ENCODE measurements at places on chromosomes 13 and 19.
A peak's percentile ranks its signal among the peaks of the same experiment; 100 is the strongest.

DNA sequence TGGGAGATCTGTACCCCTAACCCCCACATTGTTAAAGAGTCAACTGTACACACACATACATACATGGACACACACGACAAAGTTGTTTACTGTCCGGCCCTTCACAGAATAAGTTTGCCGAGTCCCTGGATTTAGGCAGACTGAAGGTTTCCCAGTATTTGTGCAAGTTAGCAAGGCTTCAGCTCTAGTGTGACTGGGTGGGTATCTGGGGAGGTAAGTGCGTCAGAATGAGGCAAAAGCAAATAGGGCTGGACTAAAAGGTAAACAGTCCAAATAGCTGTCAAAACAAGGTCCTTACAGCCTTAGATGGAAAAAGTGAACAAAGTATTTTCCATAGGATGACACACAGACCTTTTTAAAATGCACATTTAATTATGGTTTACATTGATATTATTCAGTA lies 228.4 kb upstream of the UFM1 start:
- H3K36me3 ChIP-seq: no peaks in the 10 kb centered on the region
- no peaks in the 10 kb centered on the region for H3K27me3 ChIP-seq
- no peak overlapping the region for H3K4me3 ChIP-seq
- no peak for DNase-seq
- H3K27ac ChIP-seq: no peak overlapping the region
- no peaks in the 10 kb centered on the region for H3K4me1 ChIP-seq

DNA sequence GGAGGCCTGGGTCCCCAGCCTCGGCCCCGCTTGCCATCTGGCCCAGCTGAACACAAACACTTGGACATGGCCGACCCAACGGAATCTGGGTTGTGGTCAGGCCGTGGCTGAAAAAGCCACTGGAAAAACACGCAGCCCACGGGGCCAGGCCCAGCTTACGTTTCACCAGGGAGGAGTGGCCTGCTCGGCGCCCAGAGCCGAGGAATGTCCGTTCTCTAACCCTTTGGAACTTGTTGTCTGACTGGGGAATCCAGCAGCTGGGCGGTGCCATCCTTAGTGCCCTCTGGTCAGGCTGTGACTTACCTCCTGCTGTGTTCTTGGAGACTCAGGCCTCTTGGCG lies 13.8 kb downstream of the CILP2 start:
- H3K27me3 ChIP-seq: no peaks in the 10 kb centered on the region
- H3K4me3 ChIP-seq: no peak overlapping the region

GRCh38 chr13:43792076-43792881 lies 5.5 kb upstream of the ENOX1 start:
- H3K36me3 ChIP-seq: no peaks in the 10 kb centered on the region
- DNase-seq: no peak
- H3K27ac ChIP-seq: no peak overlapping the region
- H3K4me3 ChIP-seq: no peak overlapping the region
- H3K4me1 ChIP-seq: peaks cover 2% of the 10 kb centered on the region

DNA sequence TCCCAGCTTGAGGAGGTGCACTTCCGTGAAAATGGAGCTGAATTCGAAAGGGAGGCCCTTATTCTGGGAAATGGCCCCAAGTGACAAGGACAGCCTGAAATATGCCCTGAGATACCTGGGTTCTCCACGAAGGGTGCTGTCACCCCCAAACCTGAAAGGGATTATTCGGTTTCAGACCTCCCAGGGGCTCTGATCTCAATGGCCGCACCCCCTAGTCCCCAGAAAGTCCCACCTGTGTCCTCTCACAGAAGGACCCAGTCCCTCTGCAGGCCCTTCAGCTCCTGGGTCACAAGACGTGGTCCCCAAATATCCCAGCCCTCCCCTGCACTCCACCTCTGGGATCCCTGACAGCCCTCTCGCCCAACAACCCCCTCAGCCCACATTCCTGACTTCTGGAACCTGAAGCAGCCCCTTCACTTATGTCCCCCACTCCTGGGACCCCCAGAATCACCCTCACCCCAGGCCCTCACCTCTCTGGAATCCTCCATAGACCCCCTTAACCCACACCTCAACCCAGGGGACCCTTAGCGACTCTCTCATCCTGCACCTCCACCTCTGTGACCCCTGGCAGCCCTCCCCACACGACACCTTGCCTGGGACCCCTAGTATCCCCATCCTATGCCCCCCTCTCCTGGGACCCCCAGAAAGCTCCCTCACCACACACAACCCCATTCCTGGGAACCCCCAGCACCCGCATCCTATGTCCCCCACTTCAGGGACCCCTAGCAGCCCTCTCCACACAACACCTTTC lies 606 bp downstream of the SYNGR4 start:
- H3K36me3 ChIP-seq: no peaks in the 10 kb centered on the region
- peaks cover 18% of the 10 kb centered on the region for H3K4me1 ChIP-seq
- DNase-seq: no peak

GRCh38 chr19:9566729-9567128 lies 17.6 kb downstream of the ZNF121 start:
- no peak overlapping the region for H3K27ac ChIP-seq
- H3K4me3 ChIP-seq: no peak overlapping the region
- H3K27me3 ChIP-seq: no peaks in the 10 kb centered on the region

- no peak for DNase-seq
- H3K4me3 ChIP-seq: no peak overlapping the region
- H3K4me1 ChIP-seq: peaks cover 30% of the 10 kb centered on the region
- H3K27ac ChIP-seq: no peak overlapping the region
These were observed 1.8 kb downstream of the ZNF460 start for GRCh38 chr19:57282011-57282643.

- H3K27ac ChIP-seq: peak overlapping the region; percentile 26
- H3K4me1 ChIP-seq: peaks cover 30% of the 10 kb centered on the region
- DNase-seq: peak; percentile 26
- peaks cover 52% of the 10 kb centered on the region for H3K36me3 ChIP-seq
- no peak overlapping the region for H3K4me3 ChIP-seq
These were observed 4.1 kb downstream of the POP4 start for GRCh38 chr19:29610213-29610573.

GRCh38 chr19:30699871-30700280 lies 327.7 kb downstream of the ZNF536 start:
- H3K4me1 ChIP-seq: no peaks in the 10 kb centered on the region
- no peak overlapping the region for H3K27ac ChIP-seq
- H3K36me3 ChIP-seq: no peaks in the 10 kb centered on the region
- no peak overlapping the region for H3K4me3 ChIP-seq
- H3K27me3 ChIP-seq: no peaks in the 10 kb centered on the region

GRCh38 chr13:19601749-19602725 lies 31.4 kb upstream of the MPHOSPH8 start:
- no peak overlapping the region for H3K4me3 ChIP-seq
- peak; percentile 46 for DNase-seq
- H3K27me3 ChIP-seq: peaks cover 7% of the 10 kb centered on the region
- H3K36me3 ChIP-seq: no peaks in the 10 kb centered on the region
- H3K4me1 ChIP-seq: peaks cover 8% of the 10 kb centered on the region

DNA sequence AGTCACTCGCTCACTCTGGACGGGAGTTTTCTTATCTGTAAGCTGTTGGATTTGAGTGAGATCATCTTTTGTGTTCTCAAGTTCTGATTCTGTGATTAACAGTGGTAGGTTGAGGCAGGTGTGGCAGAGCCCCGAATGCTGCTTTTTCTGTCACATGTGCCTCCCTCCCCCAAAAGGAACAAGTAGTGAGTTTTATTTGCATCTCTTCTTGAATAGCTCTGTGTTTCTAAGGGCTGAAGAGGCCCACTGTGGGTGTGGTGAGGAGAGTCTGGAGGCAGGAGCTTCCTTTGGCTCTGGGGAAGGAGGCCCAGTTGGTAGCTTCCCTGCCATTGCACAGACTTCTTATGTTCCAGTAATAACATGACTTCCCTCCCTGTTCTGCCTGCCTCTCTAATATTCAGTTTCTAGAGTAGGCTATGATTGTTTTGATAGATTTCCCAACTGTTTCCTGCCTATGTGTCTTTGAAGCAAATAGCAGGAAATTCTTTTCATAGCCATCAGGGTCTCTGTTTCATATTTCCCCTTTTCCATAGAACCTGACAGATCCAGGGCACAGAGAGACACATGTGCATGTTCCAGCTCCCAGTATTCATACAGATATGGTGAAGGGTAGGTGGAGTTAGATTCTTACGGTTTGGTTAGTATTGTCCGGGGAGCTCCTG lies 23.9 kb upstream of the CXCL17 start:
- no peaks in the 10 kb centered on the region for H3K36me3 ChIP-seq
- peaks cover 19% of the 10 kb centered on the region for H3K4me1 ChIP-seq
- H3K27me3 ChIP-seq: no peaks in the 10 kb centered on the region
- no peak for DNase-seq
- H3K27ac ChIP-seq: peak overlapping the region; percentile 8
